ENCODE measurements at places on chromosomes 5 and 9. TPM values are rescaled to one million over a fixed set of nuclear protein-coding genes. Genes with fewer than 3 reads are reported as not detected.

RAB3C gene
- total RNA-seq: not detected

RNF180 gene
- 5.6 TPM for total RNA-seq

CCL28 gene
- total RNA-seq: 1.3 TPM

GRCh38 chr5:78334811-78335210 lies 25.6 kb upstream of the SCAMP1 start:
- DNase-seq: no peak

DNA sequence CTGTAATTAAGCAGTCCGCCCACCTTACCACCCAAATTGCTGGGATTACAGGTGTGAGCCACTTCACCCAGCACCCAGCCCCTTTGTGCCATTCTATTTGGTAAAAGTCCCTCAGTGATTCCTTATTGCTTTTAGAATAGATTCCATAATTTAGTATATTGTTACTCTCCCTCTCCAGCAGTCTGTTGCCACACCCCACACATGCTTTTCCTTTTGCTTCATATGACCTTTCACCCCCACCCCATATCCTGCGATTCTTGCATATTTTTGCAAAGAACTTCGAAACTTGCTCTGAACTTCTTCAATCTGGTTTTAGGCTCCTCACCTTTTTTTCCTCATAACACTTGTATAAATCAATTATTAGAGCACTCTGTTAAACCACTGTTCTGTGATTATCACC lies 100.2 kb downstream of the MTREX start:
- peak; percentile 33 for DNase-seq

DNA sequence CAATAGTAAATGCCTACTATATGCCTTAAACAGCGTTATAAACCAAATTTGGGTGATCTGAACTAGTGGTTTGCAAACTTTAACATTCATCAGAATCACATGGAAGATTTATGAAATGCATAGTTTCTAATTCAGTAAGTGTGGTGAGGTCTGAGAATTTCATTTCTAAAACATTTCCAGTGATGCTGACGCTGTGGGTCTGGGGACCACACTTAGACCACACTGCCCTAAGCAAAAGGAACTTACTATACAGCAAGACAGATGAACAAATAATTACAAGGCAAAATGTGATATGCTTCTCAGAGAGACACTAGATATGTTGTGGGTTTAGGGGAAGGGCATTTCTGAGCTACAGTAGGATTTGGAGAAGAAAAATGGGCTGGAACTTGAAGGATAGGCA lies 72.6 kb downstream of the OXCT1 start:
- no peak for DNase-seq

DNA sequence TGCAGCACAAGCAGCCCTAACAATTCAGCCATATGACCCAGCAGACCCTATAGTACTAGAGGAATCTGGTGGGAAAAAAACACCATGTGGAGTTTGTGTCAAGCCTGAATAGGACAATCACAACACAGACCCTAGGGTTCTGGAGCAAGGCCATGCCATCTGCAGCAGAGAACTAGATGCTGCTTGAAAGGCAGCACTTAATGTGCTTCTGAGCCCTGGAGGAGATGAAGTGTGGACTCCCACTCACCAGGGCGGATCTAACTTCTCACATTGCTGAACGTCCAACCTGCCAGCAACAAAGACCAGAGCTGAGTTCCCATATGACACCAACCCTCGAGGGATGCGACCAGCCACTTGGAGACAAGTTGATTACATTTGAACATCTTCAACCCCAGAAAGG lies 43.2 kb downstream of the GABBR2 start:
- DNase-seq: no peak

DNA sequence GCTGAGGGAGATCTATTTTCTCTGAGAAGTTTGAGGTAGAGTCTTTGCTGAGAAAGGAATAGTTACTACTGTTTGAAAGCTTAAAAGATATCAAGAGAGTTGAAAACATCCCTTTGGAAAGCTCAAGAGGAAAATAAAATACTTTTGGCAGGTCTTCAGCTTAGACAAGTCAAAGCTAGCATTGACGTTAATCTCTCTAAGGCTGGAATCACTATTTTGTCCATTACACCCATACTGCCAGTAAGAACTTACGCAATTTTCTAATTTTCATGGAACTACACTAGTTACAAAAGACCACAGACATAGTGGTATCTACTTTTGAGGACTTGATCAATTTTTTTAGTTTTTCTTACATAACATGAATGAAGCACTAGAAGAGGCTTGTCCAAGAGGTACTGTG lies 494.9 kb downstream of the PSAT1 start:
- peak; percentile 2 for DNase-seq

GRCh38 chr5:56060276-56061110 lies 65.7 kb upstream of the IL6ST start:
- DNase-seq: no peak

- DNase-seq: no peak
These were observed 45.2 kb upstream of the SARDH start for GRCh38 chr9:133783331-133783731.

GRCh38 chr9:89372979-89373378 lies 54.7 kb downstream of the SECISBP2 start:
- DNase-seq: no peak

DNA sequence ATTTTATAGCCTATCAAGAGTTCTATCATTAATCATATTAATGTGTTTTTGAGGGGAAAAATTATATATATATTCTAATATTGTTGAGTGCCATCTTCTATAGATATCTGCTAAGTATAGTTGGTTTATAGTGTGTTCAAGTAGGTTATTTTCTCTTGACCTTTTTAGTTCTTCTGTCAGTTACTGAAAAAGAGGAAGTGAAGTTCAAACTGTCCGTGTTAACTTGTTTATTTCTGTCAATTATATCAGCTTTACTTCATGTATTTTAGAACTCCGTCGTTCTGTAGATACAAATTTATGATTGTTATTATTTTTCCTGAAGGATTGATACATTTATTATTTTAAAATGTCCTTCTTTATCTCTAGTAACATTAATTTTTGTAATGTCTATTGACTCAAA lies 1209.1 kb downstream of the CDH12 start:
- DNase-seq: no peak

GRCh38 chr5:149893403-149893931 lies 51.1 kb downstream of the PDE6A start:
- no peak for DNase-seq

DNA sequence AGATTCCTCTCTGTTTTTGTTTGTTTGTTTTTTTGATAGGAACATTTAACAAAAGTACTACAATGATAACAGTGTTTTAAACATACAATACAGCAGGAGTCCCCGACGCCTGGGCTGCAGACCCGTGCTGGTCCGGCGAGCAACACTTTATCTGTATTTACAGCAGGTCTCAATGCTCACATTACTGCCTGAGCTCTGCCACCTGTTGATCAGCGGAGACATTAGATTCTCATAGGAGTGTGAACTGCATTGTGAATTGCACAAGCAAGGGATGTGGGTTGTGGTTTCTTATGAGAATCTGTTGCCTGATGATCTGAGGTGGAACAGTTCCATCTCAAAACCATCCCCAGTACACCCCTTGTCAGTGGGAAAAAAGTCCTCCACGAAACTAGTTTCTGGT lies 1068.5 kb upstream of the CDH10 start:
- no peak for DNase-seq

DNA sequence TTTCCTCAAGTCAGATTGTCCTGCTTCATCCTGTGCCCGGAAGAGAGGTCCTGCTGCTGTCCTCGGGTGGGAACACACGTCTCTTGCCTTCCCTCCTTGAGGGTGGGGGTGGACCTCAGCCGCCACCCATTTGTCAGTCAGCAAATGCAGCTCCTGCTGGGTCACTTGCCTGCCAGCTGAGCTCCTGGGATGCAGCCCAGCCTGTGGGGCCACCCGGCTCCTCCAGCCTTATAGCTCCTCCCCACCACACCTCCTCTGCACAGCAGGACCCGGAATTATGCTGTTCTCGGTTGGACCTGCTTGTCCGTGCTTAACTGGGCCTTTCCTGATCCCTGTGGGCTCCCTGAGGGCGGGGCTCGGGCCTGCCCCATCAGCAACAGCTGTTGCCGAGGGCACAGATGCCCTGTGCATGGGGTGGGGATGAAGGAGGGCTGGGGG lies 52.7 kb downstream of the RXRA start:
- DNase-seq: peak; percentile 41
